Eye (tissue), 1 donor: ENCODE measurements at places on chromosomes 13 and 19.

- DNase-seq = no peak
Measured at GRCh38 chr19:13329766-13330165, 176.5 kb downstream of the CACNA1A start.

GRCh38 chr13:79530270-79530669 lies 49.3 kb downstream of the NDFIP2 start:
- no peak for DNase-seq

GRCh38 chr13:97438856-97439595 lies 5.1 kb downstream of the RAP2A start:
- DNase-seq = no peak

- no peak for DNase-seq
Measured at GRCh38 chr13:74825938-74826246, 656.1 kb downstream of the TBC1D4 start.

DNA sequence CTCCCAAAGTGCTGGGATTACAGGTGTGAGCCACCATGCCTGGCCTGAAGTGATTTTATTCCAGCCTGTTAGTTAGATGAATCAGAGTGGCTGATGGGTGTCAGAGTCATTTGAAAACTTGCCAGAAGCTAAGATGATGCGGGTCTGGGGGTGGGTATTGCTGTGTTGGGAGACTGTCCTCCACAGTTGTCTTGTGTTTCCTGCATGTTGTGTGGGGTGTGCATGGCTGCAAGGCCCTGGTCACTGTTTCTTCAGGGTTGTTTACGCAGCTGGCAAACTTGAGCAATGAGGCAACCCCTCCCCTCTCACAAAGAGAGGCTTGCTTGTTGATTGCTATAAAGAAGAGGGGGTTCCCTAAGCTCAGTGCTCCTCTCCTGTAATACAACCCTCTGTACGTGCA lies 71.8 kb downstream of the TRPM4 start:
- DNase-seq = no peak

DNA sequence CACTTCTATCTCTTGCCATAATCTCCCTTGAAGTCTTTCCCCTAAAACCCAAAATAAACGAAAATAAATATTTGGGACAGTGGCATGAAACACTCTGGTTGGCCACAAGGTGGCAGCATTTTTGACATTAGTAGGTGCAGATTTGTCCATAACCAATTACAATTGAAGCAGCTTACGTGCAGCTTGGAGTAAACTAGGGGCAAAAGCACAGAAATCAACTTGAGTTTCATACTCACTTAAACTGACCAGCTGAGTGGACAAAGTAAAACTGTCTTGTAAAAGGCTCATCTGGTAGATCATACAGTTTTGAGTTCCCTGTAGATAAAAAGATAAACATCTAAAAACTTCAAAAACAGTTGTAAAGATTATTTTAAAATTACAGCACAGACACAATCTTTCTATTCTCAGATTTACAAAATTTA lies 18.8 kb downstream of the PDCD5 start:
- peak; percentile 71 for DNase-seq

DNA sequence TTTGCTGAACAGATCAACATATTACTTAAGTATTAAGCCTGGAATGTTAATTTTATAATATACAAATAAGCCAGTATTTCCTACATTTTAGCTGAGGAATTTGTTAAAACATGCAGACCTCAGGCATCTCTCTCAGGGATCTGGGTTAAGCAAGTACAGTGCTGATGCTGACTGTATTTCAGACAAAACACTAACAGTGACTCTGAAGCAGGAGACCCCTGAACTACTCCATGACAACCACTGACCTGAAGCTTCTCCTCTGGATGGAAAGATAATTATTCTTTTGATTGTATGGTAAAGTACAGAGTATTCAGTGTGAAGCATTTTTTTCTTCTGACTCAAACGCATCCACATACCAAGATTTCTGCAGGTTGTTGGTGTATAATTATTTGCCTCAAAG lies 680.8 kb downstream of the LIG4 start:
- no peak for DNase-seq

- DNase-seq = no peak
Measured at GRCh38 chr19:13103581-13104359, 1.1 kb upstream of the LYL1 start.

DNA sequence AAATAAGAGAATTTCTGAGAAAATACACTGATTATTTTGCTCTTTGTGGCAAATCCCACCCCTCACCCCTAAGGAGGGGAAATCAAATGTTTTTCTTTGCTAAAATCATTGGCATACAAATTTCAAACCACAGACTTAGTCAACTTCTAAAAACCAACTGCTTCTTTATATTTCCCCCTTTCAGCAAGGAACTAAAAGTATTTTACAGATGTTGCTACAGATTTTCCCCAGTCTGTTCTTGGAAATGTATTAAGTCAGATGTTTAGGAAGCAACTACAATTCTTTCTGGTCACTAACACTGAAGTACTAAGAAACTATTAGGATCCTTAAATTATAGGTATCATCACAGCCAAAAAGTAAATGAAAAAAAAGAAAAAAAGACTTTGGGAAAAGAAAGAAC lies 6.9 kb downstream of the MTMR6 start:
- no peak for DNase-seq

GRCh38 chr13:73090116-73090822 lies 31.5 kb downstream of the KLF5 start:
- no peak for DNase-seq

DNA sequence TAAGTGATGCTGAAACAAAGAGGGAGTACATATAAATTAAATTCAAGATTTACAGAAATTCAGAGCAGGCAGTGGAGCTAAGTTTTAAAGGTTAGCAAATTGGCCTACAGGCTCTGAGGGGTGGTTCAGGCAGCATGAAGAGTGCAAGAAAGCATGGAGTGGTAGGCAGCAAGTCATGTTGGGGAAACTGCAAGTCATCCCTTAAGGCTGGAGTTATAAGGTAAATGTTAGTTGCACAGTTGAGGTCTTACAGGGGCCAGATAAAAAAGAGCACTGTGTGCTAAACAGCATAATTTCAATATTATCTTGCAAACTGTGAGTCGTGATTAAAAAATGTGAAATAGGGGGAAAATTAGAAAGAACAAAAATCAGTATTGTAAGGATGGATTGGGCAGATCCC lies 106.2 kb downstream of the VWA8 start:
- DNase-seq = no peak

DNA sequence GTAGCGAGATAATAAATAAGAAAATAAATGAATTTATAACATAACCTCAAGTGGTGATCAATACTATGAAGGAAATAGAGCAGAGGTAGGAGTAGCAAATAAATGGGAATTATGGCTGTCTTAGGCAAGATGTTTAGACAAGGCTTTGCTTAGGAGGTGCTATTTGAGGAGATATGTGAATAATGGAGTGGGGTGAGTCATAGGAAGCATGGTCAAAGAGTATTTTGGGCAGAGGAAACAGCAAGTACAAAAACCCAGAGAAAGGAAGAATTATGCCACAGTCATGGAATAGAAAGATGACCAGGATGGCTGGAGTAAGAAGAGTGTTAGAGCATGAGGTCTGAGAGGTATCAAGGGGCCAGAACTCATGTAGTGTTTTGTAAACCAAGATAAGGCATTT lies 33.6 kb upstream of the LPAR6 start:
- DNase-seq = no peak

- no peak for DNase-seq
Measured at GRCh38 chr13:66313413-66313812, 916.7 kb downstream of the PCDH9 start.
